ENCODE measurements at places on chromosomes 13 and 19. TPM values are rescaled to one million over a fixed set of nuclear protein-coding genes. Genes with fewer than 3 reads are reported as not detected.

DNA sequence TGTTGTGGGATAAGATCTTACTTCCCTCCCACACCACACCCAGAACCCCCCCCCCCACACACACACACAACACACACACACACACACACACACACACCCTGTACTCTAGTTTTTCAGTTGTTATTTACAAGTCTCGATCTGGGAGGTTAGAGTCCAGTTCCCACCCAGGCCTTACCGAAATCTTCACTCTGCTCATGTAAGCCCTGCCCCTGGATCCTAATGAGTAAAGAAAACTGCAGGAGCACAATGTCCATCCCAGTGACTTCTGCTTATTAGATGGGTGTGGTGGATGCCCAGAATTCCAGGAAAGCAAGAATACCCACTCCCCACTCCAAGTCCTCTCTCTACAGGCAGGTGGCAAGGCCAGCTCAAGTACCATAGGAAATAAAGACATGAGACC, 23.0 kb downstream of the STARD13 start:
- DNase-seq: no peak

GRCh38 chr13:105616333-105617075, 919.0 kb downstream of the EFNB2 start:
- no peak for DNase-seq

The CLEC4G gene
- not detected for total RNA-seq

- no peak for DNase-seq
Observed at GRCh38 chr19:35731353-35731752, 10.9 kb downstream of the IGFLR1 start.

The EML2 gene
- 24.0 TPM for total RNA-seq

- no peak for DNase-seq
Observed at GRCh38 chr13:106372199-106373155, 163.0 kb downstream of the EFNB2 start.

GRCh38 chr13:41307884-41308640, 3.0 kb upstream of the NAA16 start:
- DNase-seq: no peak

DNA sequence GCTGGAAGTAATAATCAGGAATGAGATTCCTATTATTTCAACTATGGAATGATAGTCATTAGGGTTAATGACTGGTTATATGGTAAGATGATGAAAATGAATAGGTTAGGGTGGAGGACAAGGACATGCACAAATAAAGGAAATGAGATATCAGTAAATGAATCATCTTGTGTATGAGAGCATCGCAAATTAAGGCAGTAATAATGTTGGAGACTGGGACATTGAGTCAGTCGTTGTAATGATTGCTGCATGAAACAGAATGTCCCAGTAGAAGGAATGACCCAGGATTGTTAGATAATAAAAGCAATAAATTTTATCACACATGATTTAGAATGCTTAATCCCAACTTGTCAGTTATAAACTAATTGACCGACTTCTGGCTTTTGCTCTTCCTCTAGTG, 1733.7 kb upstream of the PCDH20 start:
- no peak for DNase-seq

The DIRAS1 gene
- 0.42 TPM for total RNA-seq

- DNase-seq: no peak
Observed at GRCh38 chr19:41904118-41904870, 21.3 kb downstream of the ARHGEF1 start.

DNA sequence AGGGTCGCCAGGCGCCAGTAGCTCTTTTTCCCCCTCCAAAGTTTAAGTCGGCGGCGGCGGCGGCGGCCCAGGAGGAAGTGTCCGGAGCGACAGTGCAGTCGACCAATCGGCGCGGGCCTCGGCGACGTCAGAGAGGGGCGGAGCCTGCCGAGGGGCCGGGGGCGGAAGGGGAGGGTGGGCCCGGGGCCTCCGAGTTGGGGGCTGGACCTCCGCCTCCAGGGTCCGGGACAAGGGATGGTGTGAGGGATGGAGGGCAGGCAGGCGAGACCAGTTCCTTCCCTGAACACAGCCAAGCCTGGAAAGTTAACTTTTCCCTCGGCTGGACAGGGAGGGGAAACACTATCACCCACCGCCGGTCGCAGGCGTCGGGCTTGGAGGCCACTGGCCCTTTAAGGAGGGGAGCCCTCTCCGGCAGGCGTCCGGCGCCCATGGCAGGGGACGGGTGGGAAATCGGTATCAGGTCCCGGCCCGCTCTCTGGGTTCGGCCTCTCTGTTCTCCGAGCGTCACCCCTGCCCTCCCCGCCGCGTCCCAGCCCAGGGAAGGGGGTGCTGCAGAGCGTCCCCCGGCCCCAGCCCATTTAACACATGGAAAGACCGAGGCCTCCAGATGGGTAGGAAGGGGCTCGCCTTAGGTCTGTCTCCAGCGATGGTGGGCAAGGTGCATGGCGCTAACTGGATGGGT, at the start of gene PRKD2:
Gene PRKD2, minus strand, starts transcription at position 81 of the 682 bp plus-strand sequence. CDS start 744 bp downstream, outside the sequence.
- peak; percentile 86 for DNase-seq

GRCh38 chr19:54390942-54391577, 24.2 kb upstream of the TTYH1 start:
- peak; percentile 77 for DNase-seq

The ADGRE3 gene
- not detected for total RNA-seq

GRCh38 chr19:14022469-14022868, 5.5 kb upstream of the RLN3 start:
- DNase-seq: no peak

DNA sequence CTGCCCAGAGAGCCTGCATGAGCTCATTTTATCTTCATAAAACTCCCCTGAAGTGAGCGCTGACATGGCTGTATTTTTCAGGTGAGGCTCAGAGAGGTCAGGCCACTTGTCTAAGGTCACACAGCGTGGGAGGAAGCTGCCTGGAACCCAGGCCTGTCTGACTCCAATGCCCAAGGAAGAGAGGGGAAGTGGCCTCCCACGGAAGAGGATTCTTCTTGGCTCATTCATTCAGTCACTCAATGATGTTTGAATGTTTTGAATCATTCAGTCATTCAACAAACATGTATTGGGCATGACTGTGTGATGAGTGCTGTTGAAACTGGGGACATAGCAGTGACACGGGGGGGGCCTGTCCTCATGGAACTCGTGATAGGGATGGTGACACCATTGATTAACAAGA, 12.0 kb downstream of the ACTL9 start:
- no peak for DNase-seq

DNA sequence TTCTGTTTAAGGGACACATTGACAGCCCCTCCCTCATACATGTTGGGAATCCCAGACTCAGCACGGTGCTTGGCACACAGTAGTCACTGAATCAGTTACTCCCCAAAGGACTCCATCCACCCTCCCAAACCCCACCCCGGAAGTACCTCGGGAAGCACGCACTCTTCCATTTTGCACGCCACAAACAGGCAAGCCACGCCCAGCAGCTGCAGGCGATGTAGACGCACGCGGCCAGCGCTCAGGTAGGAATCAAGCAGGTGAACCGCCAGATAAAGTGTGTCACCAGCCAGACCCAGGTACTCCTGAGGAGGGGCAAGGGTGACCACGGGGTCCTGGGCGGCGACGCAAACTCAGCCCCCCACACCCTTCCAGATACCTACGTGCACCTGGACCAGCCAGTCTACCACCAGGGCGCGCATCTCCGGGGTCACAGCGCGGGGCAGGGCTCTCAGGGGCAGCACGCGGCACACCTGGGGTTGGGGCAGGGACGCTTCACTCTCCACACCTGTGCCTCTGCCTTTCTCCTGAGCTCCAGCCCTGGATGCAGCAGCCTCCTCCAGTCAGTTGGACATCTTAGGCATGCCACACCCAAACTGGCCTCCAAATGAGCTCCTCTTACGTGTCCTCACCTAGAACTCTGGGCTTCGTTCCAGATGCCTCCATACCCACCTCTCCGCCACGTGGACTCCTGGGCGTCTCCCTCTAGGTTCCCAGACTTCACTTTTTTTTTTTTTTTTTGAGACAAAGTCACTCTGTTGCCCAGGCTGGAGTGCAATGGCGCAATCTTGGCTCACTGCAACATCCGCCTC, 1.9 kb downstream of the CCNP start:
- DNase-seq: no peak

GRCh38 chr13:90798381-90798780, 549.1 kb upstream of the MIR17HG start:
- no peak for DNase-seq

DNA sequence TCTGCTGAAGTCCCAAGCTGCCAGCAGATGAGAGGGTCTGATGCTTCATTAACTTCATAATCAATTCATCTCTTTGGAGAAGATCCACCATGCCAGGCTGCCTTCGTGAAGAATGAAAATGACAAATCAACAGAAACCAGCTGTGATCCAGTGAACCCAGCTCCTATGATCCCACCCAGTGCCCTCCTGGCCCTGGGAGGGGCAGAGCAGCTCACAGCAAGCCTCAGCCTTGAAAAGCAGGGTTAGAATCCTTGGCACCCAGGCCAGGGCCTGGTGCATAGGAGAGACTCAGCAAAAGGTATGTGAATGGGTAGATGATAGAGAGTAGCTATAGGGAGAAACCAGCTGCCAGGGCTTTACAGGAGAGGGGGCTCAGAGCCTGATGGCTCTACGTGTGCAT, 43.6 kb upstream of the UQCRFS1 start:
- no peak for DNase-seq

DNA sequence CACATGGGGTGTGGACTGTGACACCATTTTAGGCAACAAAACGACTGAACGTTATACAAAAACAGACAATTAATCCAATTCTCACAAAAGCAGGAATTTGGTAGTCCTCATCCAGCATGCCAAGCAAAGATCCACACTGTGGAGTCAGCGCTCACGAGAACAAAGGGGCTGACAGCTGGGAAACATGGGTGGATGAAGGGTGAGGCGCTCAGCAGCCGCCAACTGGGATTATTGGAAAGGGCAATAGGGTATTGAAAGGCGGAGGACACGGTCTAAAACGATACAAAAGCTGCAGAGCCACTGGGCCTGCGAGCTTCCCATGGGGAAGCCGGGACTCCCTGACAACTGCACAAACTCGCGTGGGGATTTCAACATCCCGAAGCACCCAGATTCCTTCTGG, 4.7 kb upstream of the ZNF813 start:
- no peak for DNase-seq

- no peak for DNase-seq
Observed at GRCh38 chr13:106882246-106882645, 314.3 kb upstream of the ARGLU1 start.

DNA sequence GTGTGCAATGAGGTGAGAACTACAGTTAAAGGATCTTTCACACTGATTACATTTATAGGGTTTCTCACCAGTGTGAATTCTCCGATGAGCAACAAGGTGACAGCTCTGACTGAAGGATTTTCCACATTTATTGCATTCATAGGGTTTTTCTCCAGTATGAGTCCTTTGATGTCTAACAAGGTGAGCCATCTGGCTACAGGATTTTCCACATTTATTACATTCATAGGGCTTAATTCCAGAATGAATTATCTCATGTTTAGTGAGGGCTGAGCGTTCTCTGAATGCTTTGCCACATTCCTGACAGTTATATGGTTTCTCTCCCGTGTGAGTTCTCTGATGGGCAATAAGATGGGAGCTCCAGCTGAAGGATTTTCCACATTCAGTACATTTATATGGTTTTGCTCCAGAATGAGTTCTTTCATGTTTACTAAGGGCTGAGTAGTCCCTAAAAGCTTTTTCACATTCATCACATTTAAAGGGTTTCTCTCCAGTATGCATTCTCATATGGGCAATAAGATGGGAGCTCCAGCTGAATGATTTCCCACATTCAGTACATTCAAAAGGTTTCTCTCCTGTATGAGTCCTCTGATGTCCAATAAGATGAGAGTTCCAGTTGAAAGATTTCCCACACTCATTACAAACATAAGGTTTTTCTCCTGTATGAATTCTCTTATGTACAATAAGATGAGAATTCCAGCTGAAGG, 4.4 kb upstream of the C19orf18 start:
- DNase-seq: no peak

The ZNF85 gene
- 4.9 TPM for total RNA-seq

GRCh38 chr13:79402074-79402635, 3.9 kb downstream of the RBM26 start:
- no peak for DNase-seq

DNA sequence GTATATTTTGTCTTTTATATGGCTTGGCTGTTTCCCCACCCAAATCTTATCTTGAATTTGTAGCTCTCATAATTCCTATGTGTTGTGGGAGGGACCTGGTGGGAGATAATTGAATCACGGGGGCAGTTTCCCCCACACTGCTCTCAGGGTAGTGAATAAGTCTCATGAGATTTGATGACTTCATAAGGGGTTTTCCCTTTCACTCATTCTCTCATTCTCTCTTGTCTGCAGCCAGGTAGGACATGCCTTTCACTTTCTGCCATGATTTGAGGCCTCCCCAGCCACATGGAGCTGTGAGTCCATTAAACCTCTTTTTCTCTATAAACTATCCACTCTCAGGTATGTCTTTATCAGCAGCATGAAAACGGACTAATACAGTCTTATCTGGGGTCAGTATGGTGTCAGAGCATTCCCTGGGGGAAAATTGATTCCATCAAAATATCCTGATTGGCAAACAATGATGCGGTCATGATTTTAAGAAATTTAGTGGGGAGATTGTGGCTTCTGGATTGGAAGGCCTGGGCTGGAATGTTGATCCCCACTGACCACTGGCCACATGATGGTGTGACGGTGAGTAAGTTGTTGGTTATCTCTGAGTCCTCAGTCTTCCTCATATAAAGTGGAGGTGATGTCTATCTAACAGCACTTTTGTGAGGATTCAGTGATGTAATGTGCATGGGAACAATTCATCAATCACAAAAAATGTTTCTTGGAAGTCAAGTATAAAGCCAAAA, 27.5 kb upstream of the ANKRD10 start:
- DNase-seq: no peak

- no peak for DNase-seq
Observed at GRCh38 chr19:30391554-30392551, 19.7 kb downstream of the ZNF536 start.

- no peak for DNase-seq
Observed at GRCh38 chr13:51681037-51681678, 96.9 kb downstream of the WDFY2 start.

GRCh38 chr13:40200273-40200978, 466.0 kb downstream of the FOXO1 start:
- no peak for DNase-seq

The HSPB6 gene
- not detected for total RNA-seq

The SYCN gene
- total RNA-seq: not detected

- peak; percentile 66 for DNase-seq
Observed at GRCh38 chr19:3179739-3180293, 1.2 kb downstream of the S1PR4 start.

DNA sequence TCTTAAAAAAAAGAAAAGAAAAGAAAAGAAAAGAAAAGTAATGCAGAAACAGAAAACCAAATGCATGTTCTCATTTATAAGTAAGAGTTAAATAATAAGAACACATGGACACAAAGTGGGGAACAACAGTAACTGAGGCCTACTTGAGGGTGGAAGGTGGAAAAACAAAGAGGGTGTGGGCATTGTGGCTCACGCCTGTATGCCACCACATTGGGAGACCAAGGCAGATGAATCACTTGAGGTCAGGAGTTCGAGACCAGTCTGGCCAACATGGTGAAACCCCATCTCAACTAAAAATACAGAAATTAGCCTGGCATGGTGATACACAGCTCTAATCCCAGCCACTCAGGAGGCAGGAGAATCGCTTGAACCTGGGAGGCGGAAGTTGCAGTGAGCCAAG, 8.1 kb downstream of the ZNF708 start:
- no peak for DNase-seq

The ZSCAN5C gene
- total RNA-seq: not detected

Measured in CD8-positive, alpha-beta T cell (primary cell).